ENCODE measurements at places on chromosomes 16 and 17.

DNA sequence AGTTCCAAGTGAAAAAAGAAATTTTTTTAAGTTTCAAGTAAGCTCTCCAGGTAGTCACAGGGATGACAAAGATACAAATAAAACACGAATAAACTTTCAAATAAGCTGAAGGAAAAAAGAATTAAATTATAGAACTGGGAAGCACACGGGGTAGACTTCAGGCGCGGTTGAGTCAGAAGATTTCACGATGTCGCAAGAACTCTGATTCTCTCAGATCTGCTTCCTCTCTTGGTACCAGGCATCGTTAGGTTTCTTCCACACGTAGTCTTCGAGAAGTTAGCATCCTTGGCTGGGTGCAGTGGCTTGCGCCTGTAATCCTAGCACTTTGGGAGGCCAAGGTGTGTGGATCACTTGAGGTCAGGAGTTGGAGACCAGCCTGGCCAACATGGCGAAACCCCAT, 784.1 kb upstream of the RBFOX1 start:
- DNase-seq = no peak

GRCh38 chr17:17990282-17990681, 17.6 kb downstream of the DRC3 start:
- no peak for DNase-seq

DNA sequence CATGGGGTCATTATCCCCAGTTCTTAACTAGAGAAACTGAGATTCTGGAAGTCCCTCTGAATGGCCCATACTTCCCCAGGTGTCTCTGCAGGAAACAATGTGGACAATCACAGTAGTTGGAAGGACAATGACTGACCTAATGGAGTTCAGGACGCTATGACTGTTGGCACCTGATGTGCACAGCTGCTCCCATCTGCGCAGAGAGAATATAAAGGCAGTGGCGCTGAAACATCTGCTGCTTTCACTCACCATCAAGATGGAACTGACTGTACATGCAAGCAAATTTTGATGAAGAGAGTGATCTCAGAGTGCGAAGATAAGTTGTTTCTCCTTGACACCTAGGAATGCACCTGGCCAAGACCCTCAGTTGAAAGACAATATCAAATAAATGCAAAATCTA, 395.7 kb upstream of the ASIC2 start:
- no peak for DNase-seq

DNA sequence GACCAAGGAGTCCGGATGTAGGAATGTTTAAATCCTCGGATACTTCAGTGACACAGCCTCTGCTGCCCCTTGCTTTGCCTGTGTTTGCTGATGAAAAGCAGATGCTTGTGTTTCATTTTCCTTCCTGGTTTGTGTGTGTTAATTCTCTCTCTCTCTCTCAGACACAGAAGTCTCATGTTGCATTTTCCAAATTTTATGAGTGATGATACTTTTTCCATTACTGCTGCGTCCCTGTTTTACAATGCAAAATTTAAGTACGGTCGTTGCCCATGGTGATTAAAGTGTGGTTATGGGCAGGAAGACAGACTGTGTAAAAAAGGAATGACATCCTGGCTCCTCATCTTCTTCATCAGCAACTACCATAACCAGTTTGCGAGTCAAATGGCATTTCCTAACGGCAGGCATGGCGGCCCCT, 5.7 kb downstream of the RMI2 start:
- DNase-seq = peak; percentile 73

- no peak for DNase-seq
These were observed 10.3 kb upstream of the RARA start for GRCh38 chr17:40298726-40299125.

GRCh38 chr17:77441130-77441920, 300.6 kb downstream of the SEC14L1 start:
- no peak for DNase-seq

DNA sequence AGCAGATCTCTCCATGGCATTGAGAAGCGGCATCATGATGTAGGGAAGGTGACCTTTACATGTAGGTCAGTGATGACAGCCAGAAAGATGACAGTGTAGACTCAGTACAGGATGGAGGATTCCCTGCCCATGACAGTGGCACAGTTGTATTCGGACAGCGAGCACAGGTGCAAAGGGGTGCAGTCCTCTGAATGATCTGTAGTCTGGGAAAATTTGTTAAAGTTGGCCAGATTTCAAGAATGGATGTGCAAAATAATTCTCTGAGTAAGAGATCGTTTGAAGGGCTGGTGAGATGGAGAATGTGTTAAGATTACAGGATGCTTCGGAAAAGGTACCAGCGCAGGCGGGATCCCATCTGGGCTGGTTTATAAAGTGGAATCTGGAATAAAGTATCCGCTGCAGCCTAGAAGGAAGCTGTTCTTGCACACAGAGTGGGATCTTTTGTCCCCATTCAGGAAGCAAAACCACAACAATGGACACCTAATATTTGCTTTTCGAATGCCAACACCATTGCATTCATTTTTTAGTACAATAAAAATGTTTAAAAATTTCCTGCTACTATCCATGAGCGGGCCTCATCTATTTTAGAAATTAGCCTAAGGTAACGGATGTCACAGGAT, 101.2 kb downstream of the RPTOR start:
- DNase-seq = no peak

DNA sequence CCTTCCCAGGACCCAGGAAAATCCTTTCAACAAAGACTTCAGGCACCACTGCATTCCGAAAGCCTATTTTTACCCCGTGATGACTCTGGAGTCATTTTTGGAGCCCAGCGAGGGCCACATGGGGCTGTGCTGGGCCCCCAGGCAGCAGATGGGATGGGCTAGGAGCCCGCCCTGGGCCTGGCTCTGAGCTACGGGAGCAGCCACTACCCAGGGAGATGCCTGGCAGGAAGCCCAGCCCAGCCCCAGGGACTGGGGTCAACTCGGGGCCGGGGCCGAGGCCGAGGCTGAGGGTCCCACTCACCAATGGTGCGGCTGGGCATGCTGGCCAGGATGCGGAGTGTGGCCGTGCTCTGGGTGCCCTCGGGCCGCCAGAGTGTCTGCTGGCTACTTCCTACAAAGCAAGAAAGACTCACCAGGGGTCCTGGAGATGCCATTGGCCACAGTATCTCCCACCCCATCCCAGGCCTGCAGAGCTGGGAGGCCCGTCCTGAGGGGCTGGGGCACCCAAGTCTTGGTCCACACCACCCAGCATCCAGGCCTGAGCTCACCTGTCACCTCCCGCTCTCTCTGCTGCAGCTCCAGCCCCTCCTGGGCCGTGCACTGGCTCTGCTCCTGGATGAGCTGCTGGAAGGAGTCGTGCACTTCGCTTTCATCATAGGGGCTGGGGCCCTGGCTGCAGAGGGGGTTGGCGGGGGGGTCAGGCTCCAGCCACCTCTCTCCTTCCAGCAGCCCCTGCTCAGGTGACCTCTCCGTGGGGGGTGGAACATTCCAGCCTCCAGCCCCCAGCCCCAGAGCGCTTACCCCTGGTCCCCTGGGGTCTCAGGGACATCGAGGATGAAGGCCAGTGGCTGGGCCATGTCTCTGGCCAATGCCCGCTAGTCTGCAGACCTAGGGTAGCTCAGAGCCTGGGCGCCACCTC, 2.3 kb downstream of the TMC6 start:
- no peak for DNase-seq

GRCh38 chr16:81709016-81709900, 69.8 kb upstream of the PLCG2 start:
- no peak for DNase-seq

DNA sequence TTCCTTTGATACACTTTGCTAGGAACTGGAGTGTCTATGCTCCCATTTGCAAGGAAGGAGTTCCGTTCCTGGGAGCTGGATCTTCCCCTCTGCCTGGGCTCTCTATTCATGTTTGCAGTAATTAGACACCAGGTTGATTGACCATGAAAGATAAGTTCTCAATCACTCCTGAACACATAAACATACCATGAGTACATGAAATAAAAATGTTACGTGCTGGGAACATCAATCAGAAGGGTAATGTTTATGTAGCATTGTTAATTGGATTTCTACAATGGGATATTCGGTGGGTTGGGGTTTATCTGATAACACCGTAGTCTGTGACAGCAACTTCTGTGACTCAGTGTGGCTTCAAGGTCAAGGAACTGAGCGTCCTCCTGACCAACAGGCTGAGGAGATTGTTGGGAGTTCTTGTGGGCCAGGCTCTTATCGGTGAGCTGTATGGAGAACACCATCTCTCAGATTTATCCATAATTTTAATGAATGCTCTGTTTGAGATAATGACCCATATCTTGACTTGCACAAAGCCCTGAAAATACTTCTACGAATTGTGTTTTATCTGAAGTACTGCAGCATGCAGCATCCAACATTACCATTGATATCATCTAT, 136.4 kb downstream of the NPIPB5 start:
- DNase-seq = no peak

DNA sequence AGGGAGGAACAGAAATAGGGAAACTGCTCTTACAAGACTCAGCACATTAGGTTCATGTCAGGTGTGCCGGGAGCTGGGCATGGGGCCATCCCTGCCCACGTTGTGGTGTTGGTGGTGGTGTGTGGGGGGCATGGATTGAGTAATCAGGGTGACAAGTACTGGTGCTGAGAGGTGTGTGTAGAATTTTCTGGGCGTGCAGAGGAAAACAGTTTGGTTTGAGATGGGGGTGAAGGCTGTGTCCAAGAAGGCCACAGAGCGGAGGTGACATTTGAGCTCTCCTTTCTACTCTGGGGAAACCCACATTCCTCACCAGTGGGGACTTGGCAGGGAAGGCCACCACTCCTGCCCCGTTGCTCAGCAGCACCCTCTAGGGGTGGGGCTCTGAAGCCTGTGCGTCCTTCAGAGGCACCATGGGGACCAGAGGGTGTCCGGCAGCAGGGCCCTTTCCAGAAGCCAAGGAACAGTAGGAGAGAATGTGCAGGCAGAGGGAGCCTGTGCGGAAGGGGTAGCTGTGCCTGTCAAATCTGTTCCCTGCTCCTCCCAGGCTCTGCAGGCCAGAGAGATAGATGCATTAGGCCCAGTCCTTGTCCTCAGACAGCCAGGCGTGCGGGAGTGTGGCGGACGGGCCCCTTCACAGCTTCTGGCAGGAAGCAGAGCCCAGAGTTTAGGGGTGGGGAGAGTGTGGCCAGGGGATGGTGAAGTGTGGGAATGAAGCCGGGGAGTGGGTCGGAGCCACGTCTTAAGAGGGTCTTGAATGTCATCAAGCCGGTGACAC, 48.7 kb upstream of the GSE1 start:
- DNase-seq = no peak

GRCh38 chr17:17035920-17036523, 6.2 kb upstream of the MPRIP start:
- DNase-seq = no peak

- peak; percentile 93 for DNase-seq
These were observed 42.4 kb downstream of the RAI1 start for GRCh38 chr17:17723354-17724261.

GRCh38 chr17:72588961-72589360, 468.1 kb downstream of the SOX9 start:
- DNase-seq = peak; percentile 58

Measured in mesenchymal stem cell (in vitro differentiated cells and primary cell).